ENCODE measurements at places on chromosomes 2 and 18.
A peak's percentile ranks its signal among the peaks of the same experiment; 100 is the strongest.

GRCh38 chr2:133948610-133949290 lies 305.1 kb upstream of the MGAT5 start:
- no peak for DNase-seq

GRCh38 chr2:169513926-169514325 lies 4.4 kb downstream of the KLHL41 start:
- no peak for DNase-seq

DNA sequence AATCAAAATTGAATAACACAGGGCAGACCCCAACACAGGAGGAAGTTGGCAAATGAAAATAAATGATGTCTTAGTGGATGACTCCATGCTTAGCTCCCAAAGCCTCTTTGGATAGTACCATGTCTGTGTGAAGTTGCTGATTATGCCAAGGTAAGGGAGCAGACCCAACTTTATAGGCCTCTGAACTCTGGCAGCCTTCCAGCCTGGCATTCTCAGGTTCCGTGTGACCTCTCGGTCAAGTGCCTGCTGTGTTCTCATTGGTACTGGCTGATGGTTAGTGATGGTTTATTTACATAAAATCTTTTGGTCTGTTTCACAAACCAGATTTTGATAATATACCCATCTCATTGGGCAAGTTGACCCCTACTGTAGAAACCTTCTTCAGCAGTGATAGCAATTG lies 112.2 kb upstream of the TTC39C start:
- no peak for DNase-seq

GRCh38 chr2:110848519-110849030 lies 116.2 kb downstream of the ACOXL start:
- no peak for DNase-seq

DNA sequence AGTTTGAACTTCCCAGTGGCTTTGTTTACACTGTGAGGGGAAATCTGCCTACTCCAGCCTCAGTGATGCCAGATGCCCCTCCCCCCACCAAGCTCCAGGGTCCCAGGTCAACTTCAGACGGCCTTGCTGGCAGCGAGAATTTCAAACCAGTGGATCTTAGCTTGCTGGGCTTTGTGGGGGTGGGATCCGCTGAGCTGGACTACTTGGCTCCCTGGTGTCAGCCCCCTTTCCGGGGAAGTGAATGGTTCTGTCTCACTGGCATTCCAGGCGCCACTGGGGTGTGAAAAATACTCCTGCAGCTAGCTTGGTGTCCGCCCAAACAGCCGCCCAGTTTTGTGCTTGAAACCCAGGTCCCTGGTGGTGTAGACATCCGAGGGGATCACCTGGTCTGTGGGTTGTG lies 70.0 kb upstream of the NEUROD1 start:
- no peak for DNase-seq

DNA sequence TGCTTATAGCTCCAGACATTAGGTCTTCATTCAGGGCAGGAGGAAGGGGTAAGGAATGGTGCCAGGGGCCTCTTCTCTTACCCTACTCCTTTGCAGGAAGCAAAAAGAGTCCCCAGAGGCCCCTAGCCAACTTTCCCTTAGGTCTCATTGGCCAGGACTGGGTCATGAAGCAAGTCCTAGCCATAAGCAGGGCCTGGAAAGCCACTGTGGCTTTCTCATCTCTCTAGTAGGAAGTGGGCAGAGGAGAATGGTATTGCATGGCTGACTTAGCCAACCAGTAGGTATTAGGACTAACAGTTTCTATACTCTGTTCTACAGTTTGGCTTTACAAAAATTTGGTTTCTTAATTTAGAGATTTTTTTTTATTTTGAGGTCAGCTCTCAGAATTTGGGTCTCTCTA lies 4.8 kb downstream of the FAM228A start:
- DNase-seq = no peak

DNA sequence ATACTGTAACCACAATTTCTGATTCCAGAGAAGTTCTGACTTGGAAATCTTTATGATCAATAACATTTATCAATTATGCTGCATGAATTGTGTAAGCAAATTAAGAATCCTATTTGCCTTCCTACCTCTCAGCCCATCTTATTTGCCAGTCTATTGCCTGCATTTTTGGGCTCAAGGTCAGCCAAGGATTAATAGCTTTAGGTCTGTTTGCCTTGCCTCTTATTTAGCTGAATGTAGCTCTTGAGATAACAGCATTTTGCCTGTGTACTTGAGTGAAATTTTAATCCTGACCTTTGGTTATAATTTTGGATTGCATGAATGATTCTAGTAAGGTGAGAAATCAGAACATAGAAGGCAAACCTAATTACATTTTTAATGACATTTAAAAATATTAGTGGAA lies 51.2 kb downstream of the MYO3B start:
- no peak for DNase-seq

- no peak for DNase-seq
These were observed 14.8 kb downstream of the WDFY1 start for GRCh38 chr2:223930103-223930976.

DNA sequence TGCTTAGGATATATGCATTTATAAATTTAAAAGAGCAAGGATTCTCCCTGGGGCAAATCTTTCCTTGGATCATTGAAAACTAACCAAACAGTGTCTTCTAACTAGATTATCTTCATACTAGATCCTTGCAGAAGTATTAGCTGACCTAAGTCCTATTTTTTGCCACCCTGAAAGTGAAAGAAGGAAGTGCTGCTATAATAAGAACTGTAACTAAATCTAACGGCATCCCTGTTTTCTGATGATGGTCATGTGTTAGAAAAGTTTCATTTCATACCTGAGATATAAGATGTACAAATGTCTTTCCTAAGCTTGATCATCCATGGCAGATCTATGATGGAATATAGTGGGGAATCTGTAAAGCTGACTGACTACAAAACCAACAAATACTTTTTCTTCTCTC lies 102.7 kb downstream of the MAP2 start:
- no peak for DNase-seq

GRCh38 chr2:82795446-82795845 lies 1663.6 kb downstream of the SUCLG1 start:
- DNase-seq = peak; percentile 44

GRCh38 chr2:233371641-233372040 lies 17.3 kb downstream of the DGKD start:
- no peak for DNase-seq

DNA sequence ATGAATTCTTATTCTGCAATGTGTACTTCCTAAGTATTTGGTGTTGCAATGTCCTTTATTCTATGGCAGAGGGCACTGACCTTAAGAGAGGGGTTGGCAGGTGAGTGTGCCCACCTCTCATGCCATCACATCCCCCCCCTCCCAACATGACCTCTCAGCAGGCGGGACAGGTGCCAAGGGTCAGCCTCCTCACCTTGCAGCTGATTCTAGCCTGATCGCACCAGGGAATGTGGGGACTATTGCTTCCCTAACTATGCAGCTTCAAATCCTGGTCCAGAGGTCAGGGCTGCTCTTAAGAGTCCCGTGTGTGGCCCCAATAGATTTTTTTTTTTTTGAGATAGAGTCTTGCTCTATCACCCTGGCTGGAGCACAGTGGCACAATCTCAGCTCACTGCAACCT lies 9.5 kb downstream of the HJURP start:
- DNase-seq = no peak

GRCh38 chr2:127128445-127128904 lies 21.5 kb upstream of the BIN1 start:
- no peak for DNase-seq

GRCh38 chr2:101300164-101300563 lies 8.3 kb downstream of the RNF149 start:
- no peak for DNase-seq

Data from HTR-8/SVneo (cell line).